ENCODE measurements at places on chromosomes 3 and 15.

GRCh38 chr3:197174927-197175326, 123.5 kb downstream of the DLG1 start:
- no peak for DNase-seq

DNA sequence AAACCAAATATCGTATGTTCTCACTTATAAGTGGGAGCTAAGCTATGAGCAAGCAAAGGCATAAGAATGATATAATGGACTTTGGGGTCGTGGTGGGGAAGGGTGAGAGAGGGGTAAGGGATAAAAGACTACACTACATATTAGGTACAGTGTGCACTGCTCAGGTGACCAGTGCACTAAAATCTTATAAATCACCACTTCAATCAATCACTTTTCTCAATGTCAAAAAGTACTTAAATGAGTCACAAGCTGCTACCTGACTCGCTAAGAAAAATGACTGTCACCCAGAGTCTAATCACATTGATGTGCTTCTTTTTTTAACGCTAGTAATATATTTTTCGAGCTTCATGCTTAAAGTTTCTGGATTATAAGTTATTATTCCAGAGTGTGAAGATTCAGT, 95.5 kb downstream of the CBLB start:
- DNase-seq = no peak

DNA sequence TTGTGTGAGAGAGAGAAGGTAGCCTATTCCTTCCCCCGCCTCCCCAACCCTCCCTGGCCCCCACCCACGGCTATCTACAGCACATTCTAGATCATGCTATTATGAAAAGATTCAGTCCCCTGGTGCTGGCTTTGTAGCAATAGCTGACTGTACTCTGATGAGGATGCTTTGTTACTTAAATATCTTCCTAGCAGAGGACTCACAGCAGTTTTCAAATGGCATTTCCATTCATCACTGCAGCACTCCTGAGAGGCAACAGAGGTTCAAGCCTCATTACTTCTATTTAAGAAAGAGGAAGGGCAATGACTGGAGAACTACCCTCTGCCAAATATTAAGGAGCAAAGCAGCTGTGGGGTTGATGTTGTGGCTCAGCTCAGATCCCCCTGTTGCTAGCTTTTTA, 61.0 kb downstream of the LRRN1 start:
- DNase-seq = no peak

GRCh38 chr15:72078887-72079286, 39.1 kb downstream of the MYO9A start:
- DNase-seq = no peak

DNA sequence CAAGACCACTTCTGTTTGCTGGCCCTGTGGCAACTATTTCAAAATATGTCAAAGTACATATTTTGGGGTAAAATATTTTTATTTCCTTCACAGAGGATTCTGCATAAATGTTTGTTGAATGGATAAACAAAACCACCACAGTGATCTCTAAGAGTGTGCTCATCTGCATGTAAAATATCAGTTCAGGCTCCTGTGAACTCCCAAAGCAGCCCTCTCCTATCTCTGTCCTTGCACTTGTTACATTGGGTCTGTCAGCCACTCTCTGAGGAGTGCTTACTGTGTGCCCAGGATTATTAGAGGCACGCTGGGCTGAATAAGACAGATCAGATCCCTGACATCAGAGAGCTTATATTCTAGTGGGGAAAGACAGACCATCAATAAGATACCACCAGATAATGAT, 27.1 kb downstream of the IQCH start:
- no peak for DNase-seq

DNA sequence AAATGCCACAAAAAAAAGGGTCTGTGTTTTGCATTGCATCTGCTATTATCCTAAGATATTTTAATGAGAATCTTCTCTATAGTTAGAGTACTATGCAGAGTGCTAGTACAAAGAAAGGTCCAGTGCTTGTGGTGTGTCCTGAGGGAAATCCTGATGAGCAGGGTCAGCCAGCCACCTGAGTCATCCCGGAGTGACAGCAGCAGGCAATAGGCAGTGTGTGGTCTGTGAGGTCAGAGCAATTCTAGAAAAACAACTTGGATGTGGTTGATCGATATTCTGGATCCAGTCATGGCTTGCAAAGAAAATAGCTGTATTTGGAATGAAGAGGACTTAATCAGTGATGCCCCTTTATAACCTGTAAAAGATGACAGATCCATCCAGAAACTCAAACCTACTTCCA, 119.2 kb downstream of the CTNNB1 start:
- no peak for DNase-seq

DNA sequence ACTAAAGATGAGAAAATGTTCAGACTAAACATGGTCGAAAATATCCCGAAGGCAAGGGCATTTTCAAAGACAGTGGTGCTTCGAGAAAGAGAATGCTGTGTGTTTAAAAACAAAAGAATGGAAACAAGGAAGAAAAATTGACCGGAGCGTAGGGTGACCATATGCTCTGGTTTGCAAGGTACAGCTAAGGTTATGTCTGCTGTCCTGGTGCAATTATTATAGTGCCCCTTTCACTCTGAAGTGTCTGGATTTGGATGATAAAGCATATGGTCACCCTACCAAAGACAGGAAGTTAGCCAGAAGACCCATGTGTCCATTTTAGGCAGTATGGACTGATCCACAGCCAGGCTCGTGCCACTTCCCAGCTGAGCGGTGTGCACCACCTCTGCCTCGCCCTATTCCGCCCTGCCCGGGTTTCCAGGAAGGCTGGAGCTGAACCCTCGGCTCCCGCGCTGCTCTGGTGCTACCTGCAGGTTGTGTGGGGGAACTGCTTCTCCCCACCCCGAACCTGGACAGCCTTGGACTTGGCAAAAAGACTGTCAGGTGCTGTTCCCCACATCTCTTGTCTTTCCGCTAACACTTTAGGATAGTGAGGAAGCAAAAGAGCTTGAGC, 25.2 kb downstream of the GOLGA6D start:
- DNase-seq = peak; percentile 80

GRCh38 chr15:52518487-52519371, 10.0 kb downstream of the MYO5A start:
- DNase-seq = no peak

GRCh38 chr15:58732625-58733363, 16.7 kb downstream of the ADAM10 start:
- no peak for DNase-seq

- DNase-seq = peak; percentile 79
Measured at GRCh38 chr3:169283951-169284350, 379.6 kb downstream of the MECOM start.

GRCh38 chr3:110995461-110996231, 76.0 kb upstream of the NECTIN3 start:
- no peak for DNase-seq

DNA sequence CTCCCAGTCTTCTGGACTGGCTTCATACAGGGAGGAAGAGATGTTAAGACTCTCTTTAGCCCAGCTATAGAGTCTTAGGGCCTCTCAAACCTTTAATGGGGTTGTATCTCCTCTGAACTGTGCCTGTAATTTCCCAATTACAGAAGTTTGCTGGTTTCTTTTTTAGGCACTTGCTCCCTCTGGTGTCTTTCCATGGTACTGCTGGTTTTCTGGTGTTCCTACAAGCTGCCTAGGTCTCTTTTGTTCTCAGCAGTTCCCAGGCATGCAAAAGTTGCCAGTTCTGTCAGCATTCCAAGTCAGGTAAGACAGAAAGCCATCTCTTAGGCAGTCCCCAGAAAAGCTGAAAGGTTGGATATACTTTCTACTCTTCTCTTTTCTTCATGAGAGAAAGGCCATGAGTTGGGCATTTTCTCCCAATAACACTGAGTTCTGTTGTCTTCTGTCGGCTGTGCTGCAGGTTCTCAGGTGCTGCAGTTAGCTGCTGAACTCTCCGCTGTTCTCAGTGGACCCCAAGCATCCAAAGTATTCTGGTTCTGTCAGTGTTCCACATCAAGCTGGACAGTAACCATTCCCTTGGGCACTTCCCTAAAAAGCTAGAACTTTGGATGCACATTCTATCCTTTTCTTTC, 54.4 kb upstream of the EHHADH start:
- peak; percentile 34 for DNase-seq

GRCh38 chr3:169286992-169287391, 376.5 kb downstream of the MECOM start:
- DNase-seq = no peak

DNA sequence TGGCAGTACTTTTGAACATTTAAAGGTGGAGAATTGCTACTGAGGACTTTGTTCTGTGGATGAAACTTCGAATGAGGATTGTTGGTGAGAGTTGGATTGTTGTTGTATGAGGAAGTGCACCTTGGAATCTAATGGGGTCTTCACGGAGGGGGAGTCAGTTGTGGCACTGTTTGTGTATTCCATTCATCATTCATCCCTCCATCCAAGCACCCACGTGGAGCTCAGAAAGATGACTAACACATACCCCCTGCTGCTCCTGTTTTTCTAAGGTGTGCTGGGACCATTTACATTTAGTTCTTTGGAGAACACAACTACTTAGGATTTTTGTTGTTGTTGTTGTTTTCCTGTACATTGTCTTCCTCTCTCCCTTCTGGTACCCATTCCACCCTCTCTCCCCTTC, 122.6 kb downstream of the IGF1R start:
- DNase-seq = no peak

- no peak for DNase-seq
Measured at GRCh38 chr3:161925749-161926360, 429.2 kb downstream of the OTOL1 start.

GRCh38 chr15:97425596-97425995, 534.9 kb upstream of the ARRDC4 start:
- peak; percentile 80 for DNase-seq

GRCh38 chr3:46564190-46565021, 1.7 kb downstream of the LRRC2 start:
- no peak for DNase-seq

GRCh38 chr3:134060561-134061385, 31.0 kb upstream of the SLCO2A1 start:
- no peak for DNase-seq

- peak; percentile 77 for DNase-seq
Measured at GRCh38 chr3:185983495-185984141, 45.8 kb upstream of the TRA2B start.

GRCh38 chr3:18238332-18238731, 186.8 kb downstream of the SATB1 start:
- no peak for DNase-seq

GRCh38 chr15:24678485-24678884, 2.9 kb downstream of the NPAP1 start:
- DNase-seq = no peak

DNA sequence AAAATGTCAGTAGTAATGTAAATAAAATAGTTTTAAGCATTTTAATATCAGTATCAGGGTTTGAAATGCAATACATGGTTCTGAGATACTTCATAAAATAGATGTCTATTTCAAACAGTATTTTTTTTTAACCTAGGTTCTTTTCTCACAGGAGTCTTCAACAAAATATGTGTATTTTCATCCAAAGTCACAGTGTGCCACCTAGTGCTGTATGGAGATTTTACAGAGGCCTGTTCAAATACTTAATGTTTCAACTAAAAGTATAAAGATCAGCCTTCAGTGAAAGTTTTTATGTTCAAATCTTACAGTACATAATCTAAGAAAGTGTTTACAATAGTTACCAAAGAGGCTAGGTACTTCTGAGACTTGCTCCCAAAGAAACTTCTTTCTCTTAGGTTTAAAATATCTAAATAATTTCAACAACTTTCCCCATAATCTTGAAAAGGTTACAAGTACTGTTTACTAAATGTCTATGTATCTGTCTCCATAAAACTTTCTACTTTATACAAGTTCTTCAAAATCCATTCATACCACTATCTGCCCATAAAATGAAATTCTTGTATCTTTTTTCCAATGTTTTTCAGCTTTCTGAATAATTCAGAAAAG, 38.3 kb downstream of the SCAPER start:
- peak; percentile 9 for DNase-seq

DNA sequence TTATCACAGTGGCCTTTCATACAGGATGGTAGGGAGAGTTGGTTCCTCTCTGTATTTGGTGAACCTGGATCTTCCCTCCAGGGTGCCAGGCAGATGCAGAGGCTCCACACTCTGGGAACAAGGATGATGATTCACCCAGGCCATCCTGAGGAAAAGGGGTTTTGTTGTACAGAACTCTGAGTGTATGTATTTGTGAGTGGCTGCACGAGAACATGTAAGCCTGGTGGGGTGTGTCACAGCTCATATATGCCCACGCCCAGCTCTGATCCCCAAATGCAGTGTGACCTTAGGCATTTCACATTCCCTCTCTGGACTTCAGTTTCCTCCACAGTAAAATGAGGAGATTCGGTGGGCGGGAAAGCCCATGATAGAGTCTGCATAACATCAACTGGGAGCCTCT, 11.6 kb upstream of the CILP start:
- DNase-seq = no peak

GRCh38 chr3:156339491-156339890, 215.4 kb downstream of the SSR3 start:
- no peak for DNase-seq

DNA sequence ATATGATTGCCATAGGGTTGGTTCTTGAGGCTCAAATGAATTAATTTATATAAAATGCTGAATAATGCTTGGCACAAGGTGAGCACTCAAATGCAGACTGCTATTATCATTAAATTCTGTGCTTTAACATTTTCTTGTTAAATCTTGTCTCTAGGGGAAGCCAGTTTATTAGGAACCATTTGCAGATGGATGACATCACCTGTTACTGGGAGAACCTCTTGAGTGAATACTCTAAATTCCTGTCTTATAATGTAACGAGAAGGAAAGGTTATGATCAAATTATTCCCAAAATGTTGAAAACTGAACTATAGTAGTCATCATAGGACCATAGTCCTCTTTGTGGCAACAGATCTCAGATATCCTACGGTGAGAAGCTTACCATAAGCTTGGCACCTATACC, 6.2 kb upstream of the TIMMDC1 start:
- DNase-seq = no peak

DNA sequence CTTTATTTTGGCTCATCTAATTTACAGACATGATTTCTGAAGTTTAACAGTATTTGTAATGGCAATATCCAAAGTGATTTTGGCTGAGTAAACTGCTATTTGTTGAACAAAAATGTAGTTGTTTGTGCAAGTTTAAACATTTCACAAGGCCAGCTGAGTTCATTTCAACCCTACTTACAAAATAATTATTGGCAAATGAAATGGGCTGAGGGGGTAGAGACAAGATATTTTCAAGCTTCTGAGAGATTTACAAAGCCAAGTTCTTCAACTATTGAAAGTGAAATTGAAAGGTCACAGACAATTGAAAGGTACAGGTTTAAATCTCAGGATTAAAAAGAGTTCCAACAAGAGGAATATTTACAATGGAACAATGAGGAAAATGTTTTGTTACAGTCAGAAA, 77.1 kb downstream of the DUT start:
- no peak for DNase-seq

DNA sequence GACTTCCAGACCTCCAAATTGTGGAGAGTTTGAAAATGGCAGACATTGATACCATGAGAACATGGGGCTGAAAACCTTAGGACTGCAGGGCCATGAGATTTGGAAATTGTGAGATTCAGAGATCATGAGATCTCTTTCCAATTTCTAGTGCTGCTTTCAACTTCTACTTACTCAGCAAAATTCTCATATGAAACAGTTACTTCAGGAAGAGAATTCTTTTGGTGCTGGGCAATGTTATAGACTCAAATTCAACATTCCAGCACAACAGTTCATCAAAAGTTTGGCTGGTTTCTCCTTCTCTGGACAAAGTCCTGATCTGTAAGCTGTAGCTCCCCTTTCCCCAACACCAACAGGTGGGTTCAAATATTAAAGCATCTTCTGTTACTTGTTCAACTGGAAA, 506.9 kb upstream of the NECTIN3 start:
- no peak for DNase-seq

- DNase-seq = no peak
Measured at GRCh38 chr15:43241100-43241499, 20.3 kb upstream of the EPB42 start.

GRCh38 chr3:46845860-46846623, 17.2 kb downstream of the MYL3 start:
- DNase-seq = peak; percentile 83

- DNase-seq = no peak
Measured at GRCh38 chr15:101219441-101219840, 32.4 kb downstream of the CHSY1 start.

Measured in NCI-H524 (cell line).